ENCODE measurements at places on chromosomes 5 and 9. TPM values are rescaled to one million over a fixed set of nuclear protein-coding genes. Genes with fewer than 3 reads are reported as not detected.

DNA sequence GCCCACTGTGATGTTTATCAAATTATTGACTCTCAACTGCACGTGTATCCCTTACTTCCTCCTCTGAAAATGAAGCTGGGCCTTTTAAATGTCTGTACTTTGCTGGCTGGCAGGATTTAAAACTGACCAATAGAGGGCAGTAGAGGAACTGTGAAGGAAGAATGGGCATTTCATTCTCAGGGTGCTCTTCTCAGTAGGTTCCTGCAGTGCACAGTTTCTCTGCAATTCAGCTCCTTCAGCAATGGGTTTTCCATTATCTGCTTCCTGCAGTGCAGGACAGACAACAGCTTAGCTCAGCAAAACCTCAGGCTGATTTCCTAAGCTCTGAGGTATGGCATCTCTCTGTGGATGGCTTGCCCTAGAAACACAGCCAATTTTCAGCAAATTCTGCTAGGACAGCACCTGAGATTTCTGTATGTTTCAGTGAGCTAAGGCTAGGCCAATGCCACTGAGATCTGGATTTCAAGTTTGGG lies 298.4 kb upstream of the PRDM9 start:
- H3K27ac ChIP-seq: no peak overlapping the region
- H3K4me1 ChIP-seq: no peaks in the 10 kb centered on the region
- peak; percentile 52 for DNase-seq
- H3K4me3 ChIP-seq: no peak overlapping the region
- no peaks in the 10 kb centered on the region for H3K27me3 ChIP-seq

GRCh38 chr5:53161876-53162275 lies 52.3 kb upstream of the MOCS2 start:
- no peak for DNase-seq
- peaks cover 3% of the 10 kb centered on the region for H3K4me1 ChIP-seq
- no peaks in the 10 kb centered on the region for H3K36me3 ChIP-seq
- no peak overlapping the region for H3K4me3 ChIP-seq
- no peaks in the 10 kb centered on the region for H3K27me3 ChIP-seq

GRCh38 chr5:134070725-134071613 lies 43.5 kb upstream of the TCF7 start:
- DNase-seq: peak; percentile 48
- peak overlapping the region; percentile 50 for H3K4me3 ChIP-seq
- H3K4me1 ChIP-seq: peaks cover 17% of the 10 kb centered on the region
- H3K36me3 ChIP-seq: no peaks in the 10 kb centered on the region
- H3K27ac ChIP-seq: no peak overlapping the region

GPR21 gene
- 3.5 TPM for total RNA-seq

- no peak overlapping the region for H3K27ac ChIP-seq
- H3K4me1 ChIP-seq: peaks cover 16% of the 10 kb centered on the region
- H3K27me3 ChIP-seq: no peaks in the 10 kb centered on the region
- no peaks in the 10 kb centered on the region for H3K36me3 ChIP-seq
- H3K4me3 ChIP-seq: no peak overlapping the region
These were observed 46.4 kb downstream of the SARDH start for GRCh38 chr9:133691626-133692363.

SCAI gene
- 14.5 TPM for total RNA-seq

DNA sequence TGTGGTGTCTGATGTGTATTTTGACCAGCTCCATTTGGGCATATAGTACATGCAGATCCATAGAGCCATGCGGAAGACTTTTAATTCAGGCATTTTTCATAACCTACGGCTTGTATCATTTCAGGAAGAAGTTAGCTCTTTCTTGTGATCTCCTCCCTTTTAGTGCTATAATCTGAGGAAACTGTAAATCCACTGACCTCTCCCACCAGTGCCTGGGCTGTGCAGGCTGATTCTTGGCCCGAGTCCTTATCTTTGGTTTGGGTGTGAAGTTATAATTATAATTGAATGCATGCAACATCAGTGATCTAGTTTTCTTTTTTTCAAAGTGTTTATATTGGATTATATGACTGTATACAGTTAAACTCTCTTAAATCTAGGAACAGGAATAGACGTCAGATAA lies 247.9 kb downstream of the PCSK5 start:
- H3K36me3 ChIP-seq: no peaks in the 10 kb centered on the region
- H3K27me3 ChIP-seq: no peaks in the 10 kb centered on the region
- H3K4me3 ChIP-seq: no peak overlapping the region
- peaks cover 8% of the 10 kb centered on the region for H3K4me1 ChIP-seq

GRCh38 chr5:6251565-6252102 lies 126.7 kb downstream of the MED10 start:
- H3K36me3 ChIP-seq: no peaks in the 10 kb centered on the region
- no peak overlapping the region for H3K4me3 ChIP-seq
- DNase-seq: no peak
- no peaks in the 10 kb centered on the region for H3K27me3 ChIP-seq
- no peak overlapping the region for H3K27ac ChIP-seq
- H3K4me1 ChIP-seq: no peaks in the 10 kb centered on the region

- H3K4me1 ChIP-seq: no peaks in the 10 kb centered on the region
- no peaks in the 10 kb centered on the region for H3K36me3 ChIP-seq
- no peak for DNase-seq
- H3K27ac ChIP-seq: no peak overlapping the region
- no peak overlapping the region for H3K4me3 ChIP-seq
These were observed 837.2 kb downstream of the EFNA5 start for GRCh38 chr5:106833517-106833916.

PCDHGA10 gene
- total RNA-seq: 11.3 TPM

SLIT3 gene
- 7.8 TPM for total RNA-seq

GRCh38 chr5:129658801-129659200 lies 89.1 kb upstream of the MINAR2 start:
- H3K4me3 ChIP-seq: no peak overlapping the region
- no peaks in the 10 kb centered on the region for H3K27me3 ChIP-seq
- H3K27ac ChIP-seq: no peak overlapping the region

PRDM9 gene
- 10.2 TPM for total RNA-seq

GRCh38 chr5:158634714-158635113 lies 465.0 kb downstream of the EBF1 start:
- H3K4me3 ChIP-seq: no peak overlapping the region
- H3K27me3 ChIP-seq: no peaks in the 10 kb centered on the region
- H3K27ac ChIP-seq: no peak overlapping the region
- no peaks in the 10 kb centered on the region for H3K4me1 ChIP-seq
- no peaks in the 10 kb centered on the region for H3K36me3 ChIP-seq
- DNase-seq: no peak

IL4 gene
- total RNA-seq: not detected

DNA sequence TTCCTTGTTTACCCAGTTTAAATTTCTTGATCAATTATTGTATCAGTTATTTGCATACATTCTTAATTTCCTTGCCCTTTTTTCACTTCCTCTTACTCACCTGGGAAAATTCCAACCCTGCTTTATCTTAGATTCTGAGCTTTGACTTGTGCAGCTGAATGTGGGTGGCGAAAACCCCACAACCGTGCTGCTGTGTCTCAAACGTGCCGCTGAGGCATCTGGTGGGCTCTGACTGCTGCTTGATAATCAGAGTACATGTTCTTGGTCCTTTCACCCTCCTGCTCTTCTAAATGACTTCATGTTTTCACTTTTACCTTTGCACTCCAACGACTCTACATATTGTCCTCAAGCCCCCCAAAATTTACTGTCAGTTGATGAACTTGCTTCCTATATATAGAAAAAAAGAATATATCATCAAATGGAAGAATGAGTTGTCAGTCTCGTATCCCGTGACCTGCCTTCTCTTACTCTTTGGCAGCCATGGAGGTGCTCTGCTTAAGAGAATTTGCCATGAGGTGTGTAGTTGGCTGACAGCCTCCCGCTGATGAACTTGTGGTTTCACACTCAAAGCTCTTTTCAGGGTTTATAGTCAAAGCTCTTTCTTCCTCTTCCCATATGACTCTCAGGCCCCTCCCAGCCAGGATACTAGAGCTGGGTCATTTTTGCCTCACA lies 14.0 kb upstream of the JAK2 start:
- H3K4me1 ChIP-seq: no peaks in the 10 kb centered on the region
- no peak for DNase-seq
- H3K27me3 ChIP-seq: no peaks in the 10 kb centered on the region
- no peaks in the 10 kb centered on the region for H3K36me3 ChIP-seq
- H3K27ac ChIP-seq: no peak overlapping the region

GRCh38 chr9:129998491-129999140 lies 44.4 kb downstream of the FNBP1 start:
- DNase-seq: peak; percentile 59
- H3K27ac ChIP-seq: no peak overlapping the region
- H3K4me3 ChIP-seq: no peak overlapping the region
- peaks cover 30% of the 10 kb centered on the region for H3K4me1 ChIP-seq
- no peaks in the 10 kb centered on the region for H3K36me3 ChIP-seq

DNA sequence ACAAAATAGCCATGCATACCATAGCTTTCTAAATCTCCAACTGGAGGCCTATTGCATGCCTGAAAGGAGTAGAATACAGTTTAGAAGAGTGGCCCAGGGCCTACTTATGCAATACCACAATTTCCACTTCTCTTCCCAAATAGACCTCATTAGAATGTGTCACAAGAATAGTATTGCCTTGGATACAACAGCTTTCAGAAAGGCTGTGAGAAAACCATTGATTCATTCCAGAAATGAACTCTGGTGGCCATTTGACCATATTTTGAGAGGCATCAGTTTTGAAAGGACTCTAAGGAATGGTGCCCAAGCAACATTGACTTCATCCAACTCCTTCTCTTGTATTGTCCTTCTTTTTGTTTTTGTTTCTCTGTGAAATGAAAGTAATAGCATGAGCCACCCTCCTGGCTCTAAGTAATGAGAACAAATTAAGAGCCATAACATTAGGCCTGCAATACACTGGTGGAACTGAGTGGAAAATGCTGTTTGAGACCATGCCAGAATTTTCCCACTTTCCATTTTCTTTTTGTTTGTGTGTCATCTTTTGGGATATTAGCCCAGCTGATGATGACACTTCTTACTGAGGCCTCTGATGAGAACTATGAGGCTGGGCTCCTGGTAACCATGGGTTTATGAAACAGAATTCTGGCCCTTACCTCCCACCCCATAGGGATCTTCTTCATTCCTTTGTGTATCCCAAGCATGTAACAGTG lies 90.2 kb downstream of the TMEM174 start:
- no peak overlapping the region for H3K4me3 ChIP-seq
- no peaks in the 10 kb centered on the region for H3K4me1 ChIP-seq
- no peaks in the 10 kb centered on the region for H3K36me3 ChIP-seq

DNA sequence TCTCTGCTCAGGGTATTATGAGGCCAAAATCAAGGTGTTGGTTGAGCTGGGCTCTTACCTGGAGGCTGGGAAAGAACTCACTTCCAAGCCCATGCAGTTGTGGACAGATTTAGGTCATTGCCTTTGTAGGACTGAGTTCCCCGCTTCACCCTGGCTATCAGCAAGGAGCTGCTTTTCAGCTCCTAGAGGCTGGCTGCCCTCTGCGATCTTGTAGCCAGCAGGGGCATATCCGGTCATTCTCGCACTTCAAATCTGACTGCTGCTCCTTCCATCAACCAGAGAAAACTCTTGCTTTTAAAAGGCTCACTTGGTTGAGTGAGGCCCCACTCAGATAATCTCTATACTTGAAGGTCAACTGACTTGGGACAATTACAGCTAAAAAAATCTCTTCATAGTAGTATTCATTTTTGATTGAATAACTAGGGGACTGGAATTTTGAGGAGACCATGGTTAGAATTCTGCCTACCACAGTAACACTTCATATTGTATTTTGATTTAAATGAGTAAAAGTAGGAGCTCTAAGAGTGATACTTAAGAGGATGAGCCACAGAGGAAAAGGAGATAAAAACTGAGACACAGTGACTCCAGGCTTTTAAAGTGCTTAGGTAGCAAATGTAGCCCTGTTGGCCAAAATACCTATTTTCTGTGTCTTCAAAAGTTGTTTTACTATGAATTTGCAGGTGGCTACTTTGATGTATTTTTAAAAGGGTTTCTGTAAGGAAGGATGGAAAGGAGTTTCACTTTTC lies 137.4 kb downstream of the CD180 start:
- DNase-seq: no peak
- H3K4me1 ChIP-seq: no peaks in the 10 kb centered on the region
- H3K4me3 ChIP-seq: no peak overlapping the region
- H3K27me3 ChIP-seq: no peaks in the 10 kb centered on the region
- no peak overlapping the region for H3K27ac ChIP-seq
- H3K36me3 ChIP-seq: no peaks in the 10 kb centered on the region

KCNV2 gene
- 4.3 TPM for total RNA-seq

Data from testis (tissue), 5 donors.